ENCODE measurements at places on chromosomes 11 and 22. TPM values are rescaled to one million over a fixed set of nuclear protein-coding genes. Genes with fewer than 3 reads are reported as not detected.

- no peak overlapping the region for H3K27ac ChIP-seq
- no peaks in the 10 kb centered on the region for H3K27me3 ChIP-seq
These were observed 29.9 kb downstream of the LRFN4 start for GRCh38 chr11:66886671-66887221.

DNA sequence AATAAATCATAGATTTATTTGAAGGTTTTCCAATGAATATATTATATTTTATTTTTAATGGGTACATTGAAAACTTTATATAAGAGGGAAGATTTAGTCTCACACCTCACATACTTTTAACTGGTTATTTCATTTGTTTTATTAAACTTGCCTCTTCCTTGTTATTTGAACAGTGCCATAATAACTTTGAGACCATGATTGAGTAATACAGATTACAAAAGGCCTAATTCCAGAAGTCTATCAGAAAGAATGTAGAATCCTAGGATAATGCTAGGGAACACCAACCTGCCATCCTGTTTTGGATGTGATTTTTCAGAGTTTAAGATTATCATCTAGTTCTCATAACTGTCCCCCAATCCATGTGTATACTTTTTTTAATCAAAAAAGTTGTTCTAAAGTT, 102.7 kb upstream of the BIRC3 start:
- H3K4me1 ChIP-seq, result no peaks in the 10 kb centered on the region
- no peaks in the 10 kb centered on the region for H3K27me3 ChIP-seq
- H3K36me3 ChIP-seq, result no peaks in the 10 kb centered on the region
- H3K27ac ChIP-seq, result no peak overlapping the region

- no peaks in the 10 kb centered on the region for H3K4me1 ChIP-seq
- no peak overlapping the region for H3K4me3 ChIP-seq
- no peaks in the 10 kb centered on the region for H3K36me3 ChIP-seq
- no peaks in the 10 kb centered on the region for H3K27me3 ChIP-seq
These were observed 40.7 kb downstream of the LMO1 start for GRCh38 chr11:8222820-8223512.

Gene LARGE1
- 20.2 TPM for total RNA-seq

All from pancreas (tissue), 10 donors.